Occipital lobe (tissue), 3 donors: ENCODE measurements at places on chromosomes 12 and 14.

GRCh38 chr12:68497702-68498101 lies 113.0 kb upstream of the RAP1B start:
- DNase-seq = no peak

GRCh38 chr12:86213012-86213411 lies 43.2 kb downstream of the MGAT4C start:
- DNase-seq = no peak

- no peak for DNase-seq
Observed at GRCh38 chr12:120399531-120399930, 30.6 kb upstream of the MSI1 start.

GRCh38 chr14:95811813-95812212 lies 64.8 kb upstream of the TUNAR start:
- DNase-seq = no peak

GRCh38 chr12:77559400-77560074 lies 271.2 kb upstream of the NAV3 start:
- DNase-seq = no peak

DNA sequence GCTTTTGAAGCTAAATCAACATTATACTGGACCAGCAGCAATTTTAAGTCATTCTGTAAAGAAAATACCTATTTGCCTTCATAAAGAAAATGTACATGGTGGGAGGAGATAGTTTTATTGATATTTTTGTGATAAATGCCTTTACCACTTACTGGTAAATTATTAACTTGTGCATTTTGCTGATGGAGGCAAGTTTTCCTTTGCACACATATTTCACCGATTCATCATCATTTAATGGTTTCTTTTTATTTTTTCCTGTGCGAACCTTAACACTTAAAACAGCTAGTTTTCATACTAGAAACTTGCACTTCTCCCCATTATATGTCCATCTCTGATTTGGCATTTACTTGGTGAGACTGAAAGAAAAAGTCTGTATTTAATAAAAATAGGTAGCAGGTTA lies 239.3 kb downstream of the TRHDE start:
- DNase-seq = no peak

- no peak for DNase-seq
Observed at GRCh38 chr12:66735275-66735674, 56.4 kb upstream of the GRIP1 start.

GRCh38 chr14:36820111-36820709 lies 158.6 kb downstream of the PAX9 start:
- DNase-seq = no peak

GRCh38 chr12:13961971-13962370 lies 19.4 kb downstream of the GRIN2B start:
- DNase-seq = no peak

- DNase-seq = no peak
Observed at GRCh38 chr12:110776410-110776809, 33.7 kb upstream of the PPP1CC start.

GRCh38 chr12:116166306-116166705 lies 111.2 kb downstream of the MED13L start:
- no peak for DNase-seq

- peak; percentile 60 for DNase-seq
Observed at GRCh38 chr12:49552014-49552413, 13.2 kb downstream of the KCNH3 start.

GRCh38 chr14:69964841-69965240 lies 85.6 kb downstream of the SMOC1 start:
- DNase-seq = no peak

- no peak for DNase-seq
Observed at GRCh38 chr14:68523326-68523610, 269.6 kb downstream of the ZFP36L1 start.

GRCh38 chr14:37230551-37231194 lies 32.9 kb downstream of the MIPOL1 start:
- no peak for DNase-seq

DNA sequence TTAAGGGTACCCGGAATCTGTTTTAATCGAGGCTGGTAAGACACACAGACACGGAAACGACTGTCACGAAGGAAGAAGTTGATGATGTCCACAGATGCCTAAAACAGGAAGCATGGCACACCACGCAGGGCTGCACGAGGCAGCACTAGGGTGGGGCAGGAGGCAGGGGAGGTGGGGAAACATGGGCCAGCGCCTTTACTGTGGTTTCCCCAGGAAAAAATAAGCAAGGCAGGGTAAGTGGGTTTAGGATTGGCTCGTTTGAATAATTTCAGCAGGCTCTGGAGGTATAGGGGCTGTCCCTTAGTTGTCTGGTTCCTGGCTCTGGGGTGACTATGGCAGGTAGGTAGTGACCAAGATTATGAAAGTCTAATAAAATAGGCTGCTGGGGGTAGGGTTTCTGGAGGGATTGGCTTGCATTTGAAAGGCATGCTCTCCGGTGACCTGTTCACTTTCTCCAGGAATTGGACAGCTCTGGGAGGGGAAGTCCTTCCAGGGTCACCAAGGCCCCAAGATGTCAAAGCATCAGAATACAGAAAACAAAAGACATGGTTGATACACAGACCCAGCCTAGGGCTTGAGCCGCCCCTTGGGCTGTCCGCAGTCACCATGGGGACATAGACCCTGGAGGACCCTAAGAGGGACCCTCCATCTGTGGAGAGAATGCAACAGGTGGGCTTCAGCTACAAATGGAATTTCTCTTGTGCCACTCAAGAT lies 35.3 kb downstream of the MAP1LC3B2 start:
- no peak for DNase-seq

DNA sequence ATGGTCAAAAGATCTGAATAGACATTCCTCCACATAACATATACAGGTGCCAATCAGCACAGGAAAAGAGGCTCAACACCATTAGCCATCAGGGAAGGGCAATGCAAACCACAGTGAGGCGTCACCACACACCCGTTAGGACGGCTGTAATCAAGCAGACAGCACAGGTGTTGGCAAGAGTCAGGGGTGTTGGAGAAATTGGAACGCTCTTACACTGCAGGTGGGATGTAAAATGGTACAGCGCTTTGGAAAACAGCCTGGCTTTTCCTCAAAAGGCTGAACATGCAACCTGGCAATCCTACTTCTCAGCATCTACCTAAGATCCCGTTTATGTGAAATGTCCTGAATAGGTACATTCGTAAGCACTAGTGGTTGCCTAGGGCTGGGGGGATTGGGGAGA lies 21.5 kb upstream of the MMP17 start:
- DNase-seq = no peak

- no peak for DNase-seq
Observed at GRCh38 chr12:84397263-84397662, 515.3 kb downstream of the SLC6A15 start.

- DNase-seq = no peak
Observed at GRCh38 chr14:98466807-98467206, 805.2 kb downstream of the BCL11B start.

GRCh38 chr14:102304611-102305506 lies at the start of gene MOK:
Gene MOK, minus strand, starts transcription at chr14:102305164. Its CDS starts 196 bp downstream, at chr14:102304968.
- peak; percentile 90 for DNase-seq

GRCh38 chr12:113151655-113152054 lies 2.1 kb downstream of the CFAP73 start:
- no peak for DNase-seq

DNA sequence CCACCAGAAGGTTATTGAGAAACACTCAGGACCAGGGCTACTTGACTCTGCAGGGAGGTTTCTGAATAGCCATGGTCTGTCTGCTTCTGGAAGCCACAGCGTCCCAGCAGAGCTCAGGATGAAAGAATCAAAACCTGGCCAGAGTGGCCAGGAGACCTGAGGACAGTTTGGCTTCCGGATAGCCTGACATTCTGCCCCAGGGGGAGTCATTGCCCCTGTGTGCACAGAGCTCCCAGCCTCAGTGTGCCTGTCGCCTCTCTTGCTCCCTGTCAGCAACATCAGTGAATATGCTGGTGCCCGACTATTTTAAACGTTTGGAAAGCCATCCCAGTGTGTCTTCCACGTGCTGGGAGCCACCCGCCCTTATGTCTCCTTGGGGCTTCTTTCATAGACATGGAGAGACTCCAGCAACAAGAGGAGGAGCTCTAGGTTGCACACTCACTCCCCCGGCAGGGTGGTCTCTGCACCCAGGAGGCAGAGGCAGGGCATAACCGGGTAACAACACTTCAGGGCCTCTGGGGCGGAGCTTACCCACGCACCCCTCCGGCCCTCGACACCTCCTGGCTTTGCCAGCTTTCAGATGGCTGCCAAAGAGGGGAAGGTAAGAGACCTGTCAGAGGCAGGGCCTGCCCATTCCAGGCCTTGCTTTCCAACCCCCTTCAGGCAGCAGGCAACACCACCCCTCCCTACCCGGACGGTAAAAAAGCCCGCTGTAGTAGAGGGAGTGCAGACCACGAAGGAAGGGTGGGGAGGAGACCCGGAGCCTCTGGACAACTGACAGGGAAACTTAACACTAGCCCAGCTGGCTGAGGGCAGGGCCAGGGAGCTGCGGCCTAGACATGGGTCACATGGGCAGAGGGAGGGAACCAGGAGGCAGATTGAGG lies 19.0 kb upstream of the SLC6A12 start:
- DNase-seq = no peak

DNA sequence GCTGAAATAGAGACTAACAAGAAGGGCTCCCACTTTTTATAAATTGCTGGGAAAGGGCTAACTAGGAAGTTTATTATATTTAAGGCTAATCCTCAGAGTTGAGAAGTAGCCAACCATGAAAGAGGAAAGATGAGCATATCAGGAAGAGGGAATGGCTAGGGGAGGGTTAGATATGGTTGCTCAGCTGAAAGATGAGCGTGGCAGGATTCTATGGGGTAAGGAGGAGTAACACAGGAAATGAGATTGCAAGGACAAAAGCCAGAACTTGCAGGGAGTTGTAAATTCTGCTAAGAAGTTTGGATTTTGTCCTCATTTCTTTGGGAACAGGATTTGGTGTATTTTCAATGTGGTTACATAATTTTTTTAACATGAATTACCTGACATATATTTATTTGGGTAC lies 127.4 kb upstream of the ATP2B1 start:
- DNase-seq = no peak

DNA sequence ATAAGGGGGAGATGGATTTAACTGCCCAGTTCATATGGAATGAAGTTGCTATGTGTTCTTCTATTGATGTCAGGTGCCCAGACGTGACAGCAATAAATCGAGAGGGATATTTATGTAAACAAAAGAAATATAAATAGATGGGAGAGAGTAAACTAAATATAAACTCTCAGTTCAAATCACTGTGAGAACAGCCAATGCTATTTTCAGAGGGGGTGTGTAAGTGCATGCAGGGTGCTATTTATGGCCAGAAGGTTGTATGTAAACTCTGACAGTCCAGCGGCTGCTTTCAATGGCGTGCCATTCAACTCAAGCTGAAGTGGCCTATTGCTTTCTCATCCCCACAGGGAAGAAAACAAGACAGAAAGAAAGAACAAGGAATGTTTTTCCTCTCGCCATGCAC lies 127.2 kb downstream of the KCNA5 start:
- DNase-seq = no peak

GRCh38 chr14:90109858-90110257 lies 48.1 kb downstream of the KCNK13 start:
- no peak for DNase-seq

GRCh38 chr12:6182279-6182898 lies 17.8 kb upstream of the CD9 start:
- DNase-seq = peak; percentile 26

GRCh38 chr12:7229741-7230140 lies 40.3 kb downstream of the PEX5 start:
- DNase-seq = no peak

GRCh38 chr12:704516-705242 lies 41.4 kb upstream of the NINJ2 start:
- DNase-seq = no peak

DNA sequence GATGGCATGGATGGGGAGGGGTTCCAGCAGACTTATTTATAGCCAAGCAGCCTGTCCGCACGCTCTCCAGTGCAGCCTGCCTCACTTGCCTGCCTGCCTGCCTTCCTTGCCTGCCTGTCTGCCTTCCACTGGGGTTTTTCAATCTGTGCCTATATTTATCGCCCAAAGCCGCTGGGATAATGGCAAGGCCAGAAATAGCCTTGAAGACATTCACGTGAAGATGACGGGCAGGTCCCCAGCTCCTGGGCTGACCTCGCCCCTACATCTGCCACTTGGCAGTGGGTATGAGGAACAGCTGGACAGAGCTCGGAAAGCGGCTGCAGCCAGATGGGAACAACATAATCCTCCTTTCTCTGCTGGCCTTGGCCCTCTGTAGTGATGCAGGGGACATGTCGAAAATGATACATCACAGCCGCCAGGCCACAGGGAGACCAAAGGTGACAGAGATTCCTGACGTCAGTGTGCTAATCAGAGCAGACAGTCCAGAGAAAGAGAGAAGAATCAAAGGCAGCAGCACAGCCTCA lies 53.3 kb downstream of the PITPNM2 start:
- peak; percentile 42 for DNase-seq

DNA sequence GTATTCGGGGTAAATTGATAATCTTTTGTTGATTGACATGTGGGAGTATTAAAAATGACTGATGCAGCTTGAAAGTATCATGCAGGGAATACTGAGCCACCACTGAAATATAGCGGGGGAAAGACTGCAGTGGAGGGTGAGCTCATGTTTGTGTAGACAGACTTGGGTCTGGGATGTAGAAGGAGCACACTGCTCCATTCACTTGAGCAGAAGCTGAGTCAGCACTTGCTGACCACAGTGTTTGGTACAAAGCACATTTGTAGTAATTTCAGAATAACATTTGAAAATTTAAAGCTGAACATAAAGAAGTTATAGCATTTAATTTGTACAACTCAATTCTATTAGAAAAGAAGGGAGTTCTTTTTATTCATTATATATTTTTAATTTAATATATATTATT lies 304.3 kb upstream of the PRICKLE1 start:
- no peak for DNase-seq

- no peak for DNase-seq
Observed at GRCh38 chr12:57004651-57005050, 1.7 kb downstream of the ZBTB39 start.

- no peak for DNase-seq
Observed at GRCh38 chr12:54005531-54005852, 3.3 kb upstream of the HOXC8 start.

- no peak for DNase-seq
Observed at GRCh38 chr14:72521045-72521444, 372.9 kb downstream of the DPF3 start.

- DNase-seq = no peak
Observed at GRCh38 chr14:49783394-49784014, 15.6 kb downstream of the KLHDC2 start.

DNA sequence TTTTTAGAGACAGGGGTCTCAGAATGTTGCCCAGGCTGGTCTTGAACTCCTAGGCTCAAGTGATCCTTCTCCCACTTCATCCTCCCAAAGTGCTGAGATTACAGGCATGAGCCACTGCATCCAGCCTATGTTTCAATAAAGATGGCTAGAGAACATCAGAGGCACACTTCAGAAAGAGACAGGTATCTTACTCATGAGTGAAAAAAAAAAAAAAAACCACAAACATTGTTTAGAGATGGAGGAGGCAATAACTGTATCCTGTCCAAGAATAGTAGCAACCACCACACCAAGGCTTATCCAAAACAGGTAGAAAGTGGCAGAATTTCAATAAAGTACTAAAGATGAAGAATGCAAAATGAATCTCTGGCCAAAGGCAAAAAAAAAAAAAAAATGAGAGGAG lies 30.3 kb downstream of the EEA1 start:
- DNase-seq = no peak

- no peak for DNase-seq
Observed at GRCh38 chr12:38586789-38587188, 270.2 kb downstream of the ALG10B start.

- DNase-seq = no peak
Observed at GRCh38 chr12:113299619-113300237, 35.2 kb downstream of the SLC8B1 start.

- DNase-seq = no peak
Observed at GRCh38 chr12:64480148-64480547, 28.2 kb downstream of the TBK1 start.

- no peak for DNase-seq
Observed at GRCh38 chr14:90003526-90004307, 48.0 kb downstream of the TDP1 start.
